ENCODE measurements at places on chromosomes 6 and 20.
A peak's percentile ranks its signal among the peaks of the same experiment; 100 is the strongest.

DNA sequence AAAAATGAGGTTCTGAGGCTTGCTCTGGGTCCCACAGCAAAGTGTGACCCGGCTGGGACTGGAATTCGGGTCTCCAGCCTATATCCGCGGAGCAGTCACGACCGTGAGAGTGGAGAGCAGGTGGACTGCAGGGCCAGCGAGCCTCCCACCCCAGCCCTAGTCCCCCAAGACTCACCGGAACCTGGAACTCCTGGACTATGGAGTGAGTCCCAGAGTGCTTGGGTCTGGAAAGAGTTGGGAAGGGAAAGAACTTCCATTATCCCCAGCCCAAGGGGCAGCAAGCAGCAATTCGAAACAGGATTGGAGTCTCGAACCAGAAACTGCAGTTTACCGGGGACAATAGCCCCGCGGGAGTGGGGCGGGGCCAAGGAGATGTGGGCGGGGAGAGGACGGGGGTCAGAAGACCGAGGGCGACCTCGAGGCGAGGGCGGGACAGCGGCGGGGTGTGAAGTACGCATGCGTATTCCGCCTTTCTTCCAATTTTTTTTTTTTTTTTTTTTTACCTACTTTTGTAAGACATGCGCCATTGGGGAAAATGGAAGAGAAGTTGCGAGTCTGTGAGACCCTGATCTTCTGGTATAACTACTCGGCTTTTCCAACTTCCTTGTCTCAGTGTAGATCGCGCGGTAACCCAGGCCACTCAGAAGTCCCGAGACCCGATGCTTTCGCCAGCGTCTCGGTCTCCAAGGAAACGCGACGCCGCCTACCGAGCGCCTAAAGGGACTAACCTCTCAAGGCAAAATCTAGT is at the start of gene C20orf96:
Gene C20orf96, minus strand, starts transcription at position 667 of the 748 bp plus-strand sequence. Its CDS starts 140 bp downstream, at position 527.
- peak; percentile 75 for DNase-seq

DNA sequence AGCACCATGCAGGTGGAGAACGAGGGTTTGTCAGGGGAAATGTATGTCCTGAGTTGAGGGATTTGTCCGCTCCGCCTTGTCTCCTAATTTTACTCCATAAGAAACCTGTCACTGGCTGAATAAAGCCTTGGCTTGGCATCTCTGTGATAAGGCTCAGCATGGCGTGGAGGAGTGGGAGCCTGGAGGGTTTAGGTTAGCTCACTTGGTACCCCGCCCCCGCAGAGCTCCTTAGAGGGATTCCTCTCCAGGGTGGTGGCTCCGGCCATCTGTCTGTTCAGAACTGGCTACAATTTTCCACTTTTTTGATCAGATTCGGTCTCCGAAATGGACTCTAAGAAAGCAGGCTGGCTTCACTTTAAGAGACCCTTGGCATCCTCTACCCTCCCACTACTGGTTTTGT is 192.2 kb upstream of the SYNDIG1 start:
- no peak for DNase-seq

GRCh38 chr6:42514745-42515144 is 49.1 kb upstream of the UBR2 start:
- peak; percentile 56 for DNase-seq

DNA sequence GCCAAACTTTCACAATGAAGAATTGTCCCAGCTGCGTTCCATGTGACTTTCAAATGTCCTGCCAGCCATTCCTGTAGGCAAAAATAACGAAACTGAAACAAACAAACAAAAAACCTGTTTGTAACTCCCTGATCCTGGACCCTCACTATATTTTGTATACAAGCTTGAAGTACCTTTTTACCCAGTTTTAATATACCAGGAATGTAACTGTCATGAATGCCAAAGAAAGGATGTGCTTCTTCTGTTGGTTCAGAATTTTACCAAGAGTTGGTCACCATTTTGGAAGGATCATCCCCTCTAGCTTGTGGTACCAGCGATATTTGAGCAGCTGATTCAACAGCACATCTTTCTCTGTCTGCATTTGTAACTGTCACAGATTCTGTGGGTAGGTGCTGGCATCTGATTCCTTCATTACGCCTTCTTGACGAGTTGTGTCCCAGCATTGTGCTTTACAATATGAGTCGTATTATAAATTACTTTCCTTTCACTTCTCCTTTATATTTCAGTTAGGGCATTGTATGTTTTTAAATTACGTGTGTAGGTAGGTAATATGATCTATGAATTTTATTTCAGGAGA is 93.9 kb downstream of the DLGAP4 start:
- DNase-seq, result no peak

- DNase-seq, result no peak
These were observed 115.4 kb upstream of the BTN3A2 start for GRCh38 chr6:26249707-26249956.

DNA sequence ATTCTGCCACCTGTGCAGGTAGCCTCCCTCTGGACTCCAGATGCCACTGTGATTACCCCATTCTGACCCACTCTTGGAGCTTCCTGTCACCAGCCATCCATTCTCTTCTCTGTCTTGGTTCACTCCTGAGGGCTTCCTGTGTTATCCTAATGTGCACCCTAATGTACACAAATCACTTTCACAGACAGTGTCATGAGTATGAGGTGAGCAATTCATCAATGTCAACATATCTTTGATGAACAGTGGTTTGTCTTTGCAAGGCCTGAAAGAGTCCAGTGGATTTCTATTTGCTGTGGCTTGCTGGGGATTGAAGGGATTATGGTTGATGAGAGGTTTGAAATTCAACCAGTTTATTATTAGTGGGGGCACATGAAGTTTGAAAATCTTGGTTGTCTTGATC is 63.8 kb upstream of the EEF1E1 start:
- no peak for DNase-seq

DNA sequence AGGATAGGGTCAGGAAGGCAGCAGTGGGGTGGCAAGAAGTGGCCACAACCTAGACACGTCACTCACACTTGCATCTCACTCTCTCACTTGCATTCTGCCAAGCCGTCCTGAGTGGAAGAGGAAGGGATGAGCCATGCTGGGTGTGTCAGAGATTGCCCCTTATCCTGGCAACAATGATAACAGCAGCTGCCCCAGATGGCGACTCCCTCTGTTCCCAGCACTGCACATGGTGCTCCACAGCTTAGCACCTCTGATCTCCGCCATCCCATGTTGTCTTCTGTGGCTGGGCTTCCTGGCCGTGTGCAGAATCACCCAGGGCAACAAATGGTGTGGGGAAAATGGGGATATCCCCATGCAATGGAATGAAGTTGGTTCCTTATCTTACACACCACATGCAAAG is 11.1 kb downstream of the KCNB1 start:
- no peak for DNase-seq

- no peak for DNase-seq
These were observed 10.0 kb upstream of the LATS1 start for GRCh38 chr6:149727793-149728498.

DNA sequence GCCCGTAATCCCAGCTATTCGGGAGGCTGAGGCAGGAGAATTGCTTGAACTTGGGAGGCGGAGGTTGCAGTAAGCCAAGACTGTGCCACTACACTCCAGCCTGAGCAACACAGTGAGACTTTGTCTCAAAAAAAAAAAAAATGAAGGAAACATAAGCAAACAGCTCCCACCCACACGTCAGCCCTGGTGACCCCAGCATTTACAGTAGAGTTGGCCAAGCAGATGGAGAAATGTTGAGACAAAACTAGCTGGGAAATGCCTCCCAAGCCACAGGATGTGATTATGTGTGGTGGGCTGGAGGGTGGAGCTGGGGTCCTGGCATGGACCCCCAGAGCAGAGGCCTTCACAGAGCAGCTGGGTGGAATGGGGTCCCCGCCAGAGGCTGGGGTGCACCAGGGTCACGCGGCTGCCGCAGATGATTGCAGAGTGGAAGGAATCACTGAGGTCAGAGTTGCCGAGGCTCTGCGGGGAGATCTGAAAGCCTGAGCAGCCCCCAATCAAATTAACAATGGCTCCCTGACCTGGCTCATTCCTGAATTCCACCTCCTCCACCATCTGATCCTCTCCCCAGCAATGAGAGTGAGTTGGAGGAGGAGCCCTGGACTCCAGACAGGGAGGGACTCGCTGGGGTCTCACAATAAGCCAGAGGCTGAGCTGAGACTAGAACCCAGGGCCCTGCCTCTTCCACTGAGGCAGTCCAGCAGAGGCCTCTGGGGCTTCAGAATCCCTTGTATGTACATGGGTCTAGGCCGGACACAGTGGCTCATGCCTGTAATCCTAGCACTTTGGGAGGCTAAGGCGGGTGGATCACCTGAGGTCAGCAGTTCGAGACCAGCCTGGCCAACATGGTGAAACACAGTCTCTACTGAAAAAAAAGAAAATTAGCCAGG is 34.7 kb upstream of the TGM2 start:
- DNase-seq, result no peak

DNA sequence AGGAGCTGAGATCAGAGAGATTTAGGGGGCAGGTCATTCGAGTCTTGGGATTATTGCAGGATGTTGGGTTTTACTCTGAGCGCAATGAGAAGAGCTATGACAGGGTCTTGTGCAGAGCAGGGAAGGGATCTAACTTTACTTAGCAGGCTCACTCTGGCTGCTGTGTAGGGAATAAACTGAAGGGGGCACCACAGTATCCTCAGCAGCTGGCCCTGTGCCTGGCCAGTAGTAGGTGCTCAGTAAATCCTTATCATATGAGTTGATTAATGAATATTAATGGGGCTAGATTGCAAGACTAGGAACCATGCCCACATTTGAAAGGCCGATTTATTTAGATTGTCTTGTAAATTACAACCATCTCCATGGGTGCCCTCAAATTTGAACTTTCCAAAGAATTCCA is 4.6 kb upstream of the MDGA1 start:
- DNase-seq, result no peak

DNA sequence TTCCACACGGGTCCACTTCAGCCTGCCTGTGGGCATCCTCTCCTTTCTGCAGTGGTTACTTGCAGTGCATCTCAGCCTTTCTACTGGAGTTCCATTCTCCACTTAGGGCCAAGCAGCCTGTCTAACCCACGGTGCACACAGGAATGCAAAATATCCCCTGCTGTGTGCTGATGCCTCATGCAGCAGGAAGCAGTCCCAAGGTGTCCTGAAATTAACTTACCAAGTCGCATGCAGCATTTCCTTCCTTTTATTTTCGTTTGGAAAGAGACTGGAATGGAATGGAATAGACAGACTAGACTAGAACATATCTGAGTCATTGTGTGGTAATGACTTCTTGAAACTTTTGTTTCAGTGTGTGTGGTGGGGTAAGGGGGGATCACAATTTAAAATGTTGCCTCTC is 25.9 kb upstream of the FOXQ1 start:
- DNase-seq, result no peak

DNA sequence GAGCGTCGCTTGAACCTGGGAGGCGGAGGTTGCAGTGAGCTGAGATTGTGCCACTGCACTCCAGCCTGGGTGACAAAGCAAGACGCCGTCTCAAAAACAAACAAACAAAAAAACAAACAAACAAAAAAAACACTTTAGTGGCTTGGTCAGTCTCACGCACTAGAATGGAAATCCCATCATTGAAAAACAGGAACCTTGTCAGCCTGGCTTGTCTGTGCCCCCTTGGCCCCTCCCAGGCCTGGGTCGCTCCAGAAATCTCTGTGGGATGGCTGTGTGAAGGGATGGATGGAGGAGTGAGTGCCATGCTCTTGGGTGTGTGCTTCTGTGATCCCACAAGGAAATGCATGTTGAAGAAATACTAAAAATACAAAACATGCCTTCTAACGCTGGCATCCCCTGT is 20.9 kb upstream of the NAA20 start:
- no peak for DNase-seq

DNA sequence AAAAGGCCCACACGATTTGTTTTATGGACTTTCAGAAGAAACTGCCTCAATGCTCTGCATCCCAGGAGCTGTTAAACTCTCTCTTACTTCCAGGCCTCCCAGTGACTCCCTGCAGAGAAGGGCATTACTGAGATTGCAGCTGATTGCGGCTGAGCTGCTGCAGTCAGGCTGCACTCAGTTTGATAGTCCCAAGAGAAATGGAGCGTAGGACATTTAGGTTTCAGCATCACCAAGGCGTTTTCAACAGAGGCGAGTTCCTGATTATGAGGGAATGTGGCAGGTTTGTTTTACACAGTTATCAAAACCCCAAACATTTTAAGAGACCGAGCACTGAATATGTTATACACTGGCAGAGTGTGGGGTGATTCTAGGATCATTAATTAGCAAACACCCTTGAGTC is 145.6 kb downstream of the TBX18 start:
- DNase-seq, result no peak

DNA sequence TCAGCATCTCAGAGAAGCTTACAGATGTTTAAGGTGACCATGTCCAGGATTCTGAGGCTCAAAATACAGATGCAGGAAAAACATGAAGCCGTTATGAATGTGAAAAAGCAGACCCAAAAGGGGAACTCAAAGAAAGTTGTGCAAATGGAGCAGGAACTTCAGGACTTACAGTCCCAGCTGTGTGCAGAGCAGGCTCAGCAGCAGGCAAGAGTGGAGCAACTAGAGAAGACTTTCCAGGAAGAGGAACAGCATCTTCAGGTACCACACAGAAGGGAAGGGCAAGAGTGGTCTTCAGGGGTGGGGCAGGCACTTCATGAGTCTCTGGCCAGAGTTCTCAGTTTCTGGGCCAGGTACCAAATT is 15.2 kb downstream of the RNF8 start:
- DNase-seq, result no peak

DNA sequence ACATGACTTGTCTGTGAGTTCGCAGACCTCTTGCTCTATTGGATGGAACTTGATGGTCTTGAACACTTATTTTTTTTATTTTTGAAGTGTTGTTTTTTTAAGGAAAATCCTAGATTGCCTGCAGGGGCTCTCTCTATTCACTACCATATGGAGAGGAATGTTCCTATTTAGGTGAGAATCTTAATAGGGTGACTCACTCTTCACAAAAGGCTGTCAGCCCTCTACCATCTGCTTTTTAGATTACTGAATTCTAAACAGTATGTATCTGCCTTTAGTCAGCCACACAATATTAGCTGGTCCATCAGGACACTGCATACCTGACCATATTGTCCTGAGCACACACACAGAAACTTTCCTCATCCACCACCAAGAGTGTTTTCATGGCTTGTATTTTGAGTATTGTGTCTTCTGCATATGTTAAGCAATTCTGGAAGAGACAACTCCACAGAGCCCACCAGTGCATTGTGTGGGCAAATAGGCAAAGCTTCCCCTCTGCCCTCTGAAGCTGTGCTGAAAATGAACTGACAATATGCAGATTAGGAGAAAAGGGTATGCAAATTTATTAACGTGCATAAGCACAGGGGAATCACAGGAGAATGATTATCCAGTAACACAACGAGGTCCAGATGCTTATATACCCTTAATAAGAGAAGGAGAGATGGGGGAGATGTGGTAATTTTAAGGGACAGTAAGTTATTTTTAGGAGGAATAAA is 6.6 kb upstream of the BTBD9 start:
- DNase-seq, result no peak
